ENCODE measurements at places on chromosomes 4 and X.

DNA sequence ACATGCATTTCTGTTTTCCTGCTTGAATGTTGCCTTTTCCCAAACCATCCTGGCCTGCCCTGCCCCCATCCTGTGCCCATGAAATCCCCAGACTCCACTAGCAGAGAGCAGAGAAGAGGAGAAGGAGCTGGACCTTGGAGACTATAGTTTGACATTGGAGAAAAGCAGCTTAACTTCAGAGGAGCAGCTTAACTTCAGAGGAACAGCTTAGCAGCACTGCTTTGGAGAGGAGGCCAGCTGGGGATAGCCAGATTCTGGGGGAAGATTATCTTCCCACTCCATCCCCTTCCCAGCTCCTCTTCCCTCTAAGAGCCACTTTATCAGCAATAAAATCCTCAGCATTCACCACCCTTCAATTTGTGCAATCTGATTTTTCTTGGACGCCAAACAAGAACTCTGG is 443.0 kb downstream of the PCDH10 start:
- peak overlapping the region; percentile 50 for H3K4me3 ChIP-seq
- peak; percentile 54 for DNase-seq
- H3K36me3 ChIP-seq, result no peaks in the 10 kb centered on the region
- H3K27ac ChIP-seq, result no peak overlapping the region
- H3K27me3 ChIP-seq, result no peaks in the 10 kb centered on the region
- H3K4me1 ChIP-seq, result peaks cover 16% of the 10 kb centered on the region

GRCh38 chr4:25427871-25428270 is 50.8 kb downstream of the ANAPC4 start:
- no peaks in the 10 kb centered on the region for H3K27me3 ChIP-seq
- H3K4me1 ChIP-seq, result no peaks in the 10 kb centered on the region
- H3K36me3 ChIP-seq, result no peaks in the 10 kb centered on the region
- no peak overlapping the region for H3K4me3 ChIP-seq
- DNase-seq, result no peak
- H3K27ac ChIP-seq, result no peak overlapping the region

DNA sequence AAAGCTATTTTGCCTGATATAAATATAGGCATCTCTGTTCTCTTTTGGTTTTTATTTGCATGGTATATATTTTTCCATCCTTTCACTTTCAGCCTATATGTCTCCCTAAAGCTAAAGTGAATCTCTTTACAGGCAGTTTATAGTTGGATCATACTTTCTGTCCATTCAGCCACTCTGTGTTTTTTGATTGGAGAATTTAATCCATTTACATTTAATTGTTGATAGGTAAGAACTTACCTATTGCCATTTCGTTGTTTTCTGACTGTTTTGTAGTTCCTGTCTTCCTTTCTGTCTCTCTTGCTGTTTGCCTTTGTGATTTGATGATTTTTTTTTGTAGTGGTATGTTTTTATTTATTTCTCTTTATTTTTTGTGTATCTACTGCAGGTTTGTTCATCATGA is 155.9 kb upstream of the ANXA3 start:
- H3K27ac ChIP-seq, result no peak overlapping the region
- H3K4me3 ChIP-seq, result no peak overlapping the region
- peaks cover 12% of the 10 kb centered on the region for H3K36me3 ChIP-seq
- no peaks in the 10 kb centered on the region for H3K27me3 ChIP-seq
- no peaks in the 10 kb centered on the region for H3K4me1 ChIP-seq

- H3K36me3 ChIP-seq, result peaks cover 4% of the 10 kb centered on the region
- H3K27me3 ChIP-seq, result no peaks in the 10 kb centered on the region
- H3K4me3 ChIP-seq, result no peak overlapping the region
- H3K27ac ChIP-seq, result no peak overlapping the region
- no peaks in the 10 kb centered on the region for H3K4me1 ChIP-seq
- no peak for DNase-seq
These were observed 395.6 kb downstream of the MAPK10 start for GRCh38 chr4:85964298-85964697.

DNA sequence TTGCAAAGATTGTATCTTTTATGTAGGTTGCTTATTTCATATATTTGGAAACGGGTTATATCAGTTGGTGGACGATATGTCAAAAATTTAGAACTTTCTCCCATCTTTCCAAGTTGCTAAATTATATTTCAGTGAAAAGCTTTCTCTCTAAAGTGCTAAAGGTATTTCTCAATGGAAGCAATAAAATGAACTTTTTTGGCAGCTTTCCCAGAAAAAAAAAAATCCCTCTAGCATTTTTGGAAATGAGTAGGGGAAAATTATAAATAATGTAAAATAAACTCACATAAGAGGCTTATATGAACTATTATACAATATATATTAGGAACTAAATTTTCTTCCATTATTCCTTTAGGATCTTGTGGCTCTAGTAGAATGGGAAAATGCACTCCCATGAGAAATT is 152.2 kb downstream of the GRID2 start:
- no peak overlapping the region for H3K4me3 ChIP-seq
- H3K36me3 ChIP-seq, result no peaks in the 10 kb centered on the region
- H3K4me1 ChIP-seq, result no peaks in the 10 kb centered on the region
- no peak overlapping the region for H3K27ac ChIP-seq

DNA sequence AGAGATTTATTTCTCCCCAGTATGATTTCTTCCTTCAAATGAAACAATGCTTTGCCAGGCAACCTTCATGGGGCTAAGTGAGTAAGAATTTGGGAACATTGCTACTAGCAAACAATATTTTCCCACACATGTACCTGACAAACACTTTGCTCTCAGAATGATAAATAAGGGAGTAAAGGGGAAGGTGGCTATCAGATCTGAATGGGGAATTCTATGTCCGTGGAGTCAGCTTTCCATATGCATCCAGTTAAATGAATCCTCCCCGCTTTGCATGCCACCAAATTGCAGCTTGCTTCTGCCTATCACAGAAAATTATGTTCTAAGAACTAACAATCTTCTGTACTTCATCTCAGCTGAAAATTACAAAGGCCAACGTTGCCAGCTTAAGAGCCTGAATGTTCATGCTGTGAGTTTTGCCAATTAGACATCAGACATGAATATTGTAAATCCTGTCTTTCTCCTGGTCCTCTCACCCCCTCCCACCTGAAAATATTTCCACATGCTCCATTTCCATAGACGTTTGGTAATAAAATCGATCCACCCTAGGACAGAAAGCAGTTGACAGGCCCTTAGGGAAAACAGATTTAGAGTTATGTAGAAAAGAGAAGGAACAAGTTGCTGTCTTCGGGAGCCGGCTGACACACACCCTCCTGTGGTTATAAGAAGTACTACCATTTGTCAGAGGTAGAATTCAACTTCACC is 6.3 kb downstream of the MEPE start:
- H3K4me1 ChIP-seq, result no peaks in the 10 kb centered on the region
- H3K4me3 ChIP-seq, result no peak overlapping the region
- no peaks in the 10 kb centered on the region for H3K27me3 ChIP-seq
- no peaks in the 10 kb centered on the region for H3K36me3 ChIP-seq
- DNase-seq, result peak; percentile 60

- no peak for DNase-seq
- peaks cover 3% of the 10 kb centered on the region for H3K4me1 ChIP-seq
- peaks cover 4% of the 10 kb centered on the region for H3K36me3 ChIP-seq
- no peak overlapping the region for H3K27ac ChIP-seq
- H3K4me3 ChIP-seq, result no peak overlapping the region
- no peaks in the 10 kb centered on the region for H3K27me3 ChIP-seq
These were observed 3.5 kb upstream of the MAD2L1 start for GRCh38 chr4:120070196-120070595.

GRCh38 chr4:88761861-88762523 is 64.4 kb upstream of the NAP1L5 start:
- H3K27ac ChIP-seq, result no peak overlapping the region
- no peaks in the 10 kb centered on the region for H3K27me3 ChIP-seq
- no peak for DNase-seq
- no peak overlapping the region for H3K4me3 ChIP-seq

DNA sequence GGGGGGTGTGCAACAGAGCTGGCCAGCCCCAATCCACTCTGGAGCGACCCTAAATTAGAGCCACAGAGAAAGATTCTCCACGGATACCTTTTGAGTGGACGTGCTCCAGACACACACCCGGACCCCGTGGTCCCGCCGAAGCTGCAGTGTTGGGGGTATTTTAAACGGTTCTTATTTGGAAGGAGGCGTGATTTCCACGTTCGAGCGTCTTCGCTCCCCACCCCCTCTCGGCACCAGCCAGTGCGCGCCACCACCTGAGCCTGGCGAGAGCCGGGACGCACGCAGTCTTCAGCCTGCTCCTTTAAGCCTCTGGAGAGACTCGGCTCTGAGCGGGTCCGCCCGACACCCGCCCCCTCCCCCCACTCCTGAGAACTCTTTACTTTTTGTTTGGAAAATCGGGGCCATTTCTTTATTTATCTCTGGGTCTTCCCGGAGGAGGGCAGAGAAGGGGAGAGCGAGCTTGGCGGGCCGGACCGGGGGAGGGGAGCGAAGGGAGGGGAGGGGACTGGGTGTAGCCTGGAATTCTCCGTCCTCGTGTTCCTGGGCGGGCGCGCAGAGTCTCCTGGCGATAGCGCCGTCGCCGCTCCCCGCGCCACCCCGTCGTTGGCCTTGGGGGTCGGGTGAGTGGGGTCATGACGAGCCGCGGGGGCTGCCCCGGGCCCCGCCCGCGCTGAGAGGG is 668 bp upstream of the PTCHD1 start:
- no peak overlapping the region for H3K27ac ChIP-seq
- no peaks in the 10 kb centered on the region for H3K4me1 ChIP-seq
- no peaks in the 10 kb centered on the region for H3K36me3 ChIP-seq
- DNase-seq, result peak; percentile 89
- peak overlapping the region; percentile 73 for H3K4me3 ChIP-seq

GRCh38 chr4:169184236-169184635 is 86.5 kb downstream of the SH3RF1 start:
- DNase-seq, result no peak
- H3K27me3 ChIP-seq, result no peaks in the 10 kb centered on the region
- H3K4me3 ChIP-seq, result no peak overlapping the region

DNA sequence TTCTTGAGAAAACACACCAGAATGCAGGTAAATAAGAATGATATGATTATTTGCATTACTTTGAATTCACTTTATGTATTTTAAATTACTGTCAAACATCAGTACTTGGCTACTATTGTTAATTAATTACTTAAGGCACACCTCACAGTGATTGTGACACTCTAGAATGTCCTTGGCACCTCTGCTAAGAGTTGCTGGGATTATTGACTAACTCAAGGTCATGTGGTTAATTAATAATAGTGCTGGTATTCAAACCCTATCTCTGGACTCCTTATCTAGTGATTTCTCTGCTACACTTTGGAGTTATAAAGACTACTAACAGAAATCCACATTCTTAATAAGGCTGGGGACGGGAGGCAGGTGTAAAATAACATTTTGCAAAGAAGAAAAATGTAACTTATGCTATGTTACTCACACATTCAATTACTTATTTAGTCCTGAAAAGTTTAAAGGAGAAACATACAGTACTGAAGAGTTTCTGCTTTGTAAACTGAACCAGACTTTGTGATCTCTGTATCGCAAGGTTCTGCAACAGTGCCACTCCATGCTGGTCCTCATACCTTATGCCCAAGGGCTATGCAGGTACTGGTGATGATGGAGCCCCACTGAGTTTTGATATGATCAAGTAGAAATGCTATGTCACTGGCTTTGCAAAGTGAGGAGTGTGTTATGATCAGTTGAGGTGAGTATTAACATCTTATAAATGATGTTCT is 242.7 kb downstream of the MID1IP1 start:
- no peak overlapping the region for H3K4me3 ChIP-seq
- H3K27ac ChIP-seq, result no peak overlapping the region
- H3K36me3 ChIP-seq, result no peaks in the 10 kb centered on the region
- H3K4me1 ChIP-seq, result no peaks in the 10 kb centered on the region

GRCh38 chrX:15501506-15501905 is 899 bp downstream of the BMX start:
- no peak for DNase-seq
- no peak overlapping the region for H3K4me3 ChIP-seq
- H3K36me3 ChIP-seq, result no peaks in the 10 kb centered on the region

DNA sequence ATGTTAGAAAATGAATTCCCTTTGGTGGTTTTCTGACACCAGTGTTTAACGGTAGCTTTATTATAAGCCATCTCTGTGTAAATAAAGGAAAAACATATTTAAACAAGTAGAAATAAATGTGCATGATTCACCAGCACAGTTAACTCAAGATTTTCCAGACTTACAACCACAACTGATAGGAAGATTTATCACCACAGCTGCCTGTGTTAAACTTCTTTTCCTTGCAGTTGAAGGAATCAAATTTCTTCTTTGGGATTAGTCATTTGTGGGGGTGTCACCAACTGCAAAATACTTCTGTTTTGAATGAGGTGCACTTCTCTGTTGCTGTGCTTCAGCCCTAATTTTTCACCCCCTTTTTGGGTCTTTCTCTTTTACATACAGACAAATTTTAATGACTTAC is 128.1 kb upstream of the STK26 start:
- H3K4me3 ChIP-seq, result no peak overlapping the region
- no peaks in the 10 kb centered on the region for H3K27me3 ChIP-seq
- H3K36me3 ChIP-seq, result no peaks in the 10 kb centered on the region

DNA sequence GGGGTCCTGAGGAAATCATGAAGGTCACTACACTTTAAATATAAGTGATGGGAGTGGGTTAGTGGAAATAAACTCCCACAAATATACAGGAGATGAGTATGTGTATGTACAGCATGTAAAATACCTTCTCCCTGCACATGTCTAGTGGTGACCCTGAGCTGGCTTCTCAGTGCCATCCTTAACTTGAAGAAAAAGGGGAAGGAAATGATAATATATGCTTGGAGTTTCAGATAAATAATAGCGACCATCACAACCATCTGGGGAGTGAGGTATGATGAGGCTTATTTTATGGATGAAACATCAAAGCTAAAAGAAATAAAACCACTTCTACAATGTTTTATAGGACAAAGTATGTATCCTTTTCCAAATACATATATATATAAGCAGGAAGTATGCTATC is 41.0 kb upstream of the SORBS2 start:
- no peak for DNase-seq
- no peaks in the 10 kb centered on the region for H3K4me1 ChIP-seq
- no peak overlapping the region for H3K27ac ChIP-seq
- H3K27me3 ChIP-seq, result no peaks in the 10 kb centered on the region
- H3K4me3 ChIP-seq, result no peak overlapping the region

DNA sequence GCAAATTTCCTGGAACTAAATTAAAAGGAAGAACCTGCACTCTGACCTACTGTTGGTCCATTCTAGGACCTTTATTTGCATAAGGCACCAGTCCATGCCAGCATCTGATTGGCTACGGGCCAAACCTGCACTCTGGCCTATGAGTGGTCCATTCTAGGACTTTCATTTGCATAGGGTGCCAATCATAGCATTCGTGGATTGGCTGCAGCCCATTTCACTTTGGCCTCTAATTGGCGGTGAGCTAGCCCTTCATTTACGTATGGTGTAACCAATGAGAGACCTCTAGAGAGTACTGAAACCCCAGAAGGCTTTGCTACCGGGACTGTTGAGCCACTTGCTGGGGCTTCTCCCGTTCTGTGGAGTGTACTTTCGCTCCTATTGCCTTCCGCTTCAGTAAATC is 6.1 kb upstream of the RNF175 start:
- DNase-seq, result no peak
- no peaks in the 10 kb centered on the region for H3K4me1 ChIP-seq
- no peak overlapping the region for H3K27ac ChIP-seq

- no peak overlapping the region for H3K27ac ChIP-seq
- H3K27me3 ChIP-seq, result no peaks in the 10 kb centered on the region
- H3K36me3 ChIP-seq, result no peaks in the 10 kb centered on the region
These were observed 32.9 kb upstream of the DIPK2B start for GRCh38 chrX:45233531-45233930.
